ENCODE measurements at places on chromosomes 2 and 18.
A peak's percentile ranks its signal among the peaks of the same experiment; 100 is the strongest.

- DNase-seq = no peak
These were observed 12.4 kb downstream of the IL1F10 start for GRCh38 chr2:113080134-113080533.

GRCh38 chr2:216188559-216188850 is 79.4 kb downstream of the XRCC5 start:
- DNase-seq = peak; percentile 27

DNA sequence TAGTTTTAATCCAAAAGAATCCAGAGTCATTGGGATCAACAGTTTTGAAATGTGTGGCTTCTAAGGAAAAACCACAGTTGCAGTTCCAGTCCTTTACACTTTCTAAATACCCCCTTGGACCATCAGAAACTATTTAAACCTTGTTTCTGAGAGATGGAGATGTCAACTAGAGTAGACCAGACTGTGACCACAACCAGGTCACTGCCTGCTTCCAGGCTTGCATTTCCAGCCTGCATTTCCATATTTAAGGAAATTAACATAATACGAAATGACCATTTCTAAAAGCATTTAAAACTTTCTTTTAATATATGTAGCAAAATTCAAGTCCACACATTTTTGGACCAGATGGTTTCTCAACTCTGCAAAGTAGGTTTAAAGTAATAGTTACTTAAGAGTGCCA is 38.4 kb downstream of the ADD2 start:
- no peak for DNase-seq

DNA sequence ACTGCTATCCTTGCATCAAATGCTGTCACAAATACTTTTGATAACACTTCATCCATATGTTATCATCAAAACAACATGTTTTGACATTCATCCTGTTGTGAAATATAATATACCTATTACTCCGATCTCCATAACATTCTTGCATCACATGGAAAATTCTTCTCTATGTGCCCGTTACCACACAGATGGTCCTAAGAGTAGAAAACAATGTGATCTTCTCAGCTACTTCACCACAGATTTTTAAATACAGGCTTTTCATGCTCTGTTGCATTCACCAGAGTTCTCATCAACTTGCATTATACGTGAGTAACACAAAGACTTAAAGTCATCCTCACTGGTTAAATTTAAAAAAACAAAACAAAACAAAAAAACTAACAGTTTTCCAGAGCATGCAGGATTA is 1603.3 kb upstream of the ZEB2 start:
- DNase-seq = no peak

GRCh38 chr2:199744260-199744659 is 106.7 kb downstream of the FTCDNL1 start:
- no peak for DNase-seq

- no peak for DNase-seq
These were observed 418.2 kb upstream of the SLC39A10 start for GRCh38 chr2:195238826-195239225.

GRCh38 chr18:9647496-9648323 is 33.4 kb upstream of the PPP4R1 start:
- DNase-seq = no peak

DNA sequence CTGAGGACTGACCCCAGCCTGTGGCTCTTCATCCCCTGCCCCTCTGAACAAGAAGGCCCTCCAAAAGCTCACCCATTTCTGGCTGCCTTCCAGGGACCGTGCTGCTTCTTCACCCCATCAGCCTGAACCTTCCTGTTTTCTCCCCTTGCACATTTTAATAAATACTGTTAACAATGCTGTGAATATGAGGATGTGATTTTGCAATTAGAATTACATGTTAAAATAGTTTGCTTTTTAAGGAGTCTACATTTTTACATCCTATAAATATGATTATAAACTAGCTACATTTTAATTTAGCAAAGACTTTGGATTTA is 4.0 kb downstream of the SNTG2 start:
- DNase-seq = no peak

GRCh38 chr2:21103274-21103891 is 20.4 kb upstream of the TDRD15 start:
- DNase-seq = peak; percentile 23

Data from NCI-H146 (cell line).